ENCODE measurements at places on chromosomes 2 and 18.

DNA sequence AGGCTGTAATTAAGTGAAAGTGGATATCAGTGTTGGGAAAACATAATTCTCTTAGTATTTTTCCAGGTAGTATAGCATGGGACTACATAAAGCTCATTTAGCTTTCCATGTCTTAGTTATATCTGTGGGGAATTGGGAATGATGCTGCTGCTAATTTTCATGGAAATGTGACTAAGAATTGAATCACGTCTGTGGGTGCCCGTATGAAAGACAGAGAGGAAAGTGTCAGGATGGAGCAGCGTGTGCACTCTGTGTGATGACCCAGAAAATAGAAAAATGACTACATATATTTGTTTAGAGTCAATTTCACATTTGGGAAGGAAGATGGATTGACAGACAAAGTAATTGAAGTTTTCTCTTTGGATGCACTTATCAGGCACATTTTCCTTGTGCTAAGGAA lies 212.1 kb downstream of the PTPRM start:
- DNase-seq = no peak

GRCh38 chr18:38843291-38843690 lies 1277.7 kb upstream of the CELF4 start:
- DNase-seq = no peak

DNA sequence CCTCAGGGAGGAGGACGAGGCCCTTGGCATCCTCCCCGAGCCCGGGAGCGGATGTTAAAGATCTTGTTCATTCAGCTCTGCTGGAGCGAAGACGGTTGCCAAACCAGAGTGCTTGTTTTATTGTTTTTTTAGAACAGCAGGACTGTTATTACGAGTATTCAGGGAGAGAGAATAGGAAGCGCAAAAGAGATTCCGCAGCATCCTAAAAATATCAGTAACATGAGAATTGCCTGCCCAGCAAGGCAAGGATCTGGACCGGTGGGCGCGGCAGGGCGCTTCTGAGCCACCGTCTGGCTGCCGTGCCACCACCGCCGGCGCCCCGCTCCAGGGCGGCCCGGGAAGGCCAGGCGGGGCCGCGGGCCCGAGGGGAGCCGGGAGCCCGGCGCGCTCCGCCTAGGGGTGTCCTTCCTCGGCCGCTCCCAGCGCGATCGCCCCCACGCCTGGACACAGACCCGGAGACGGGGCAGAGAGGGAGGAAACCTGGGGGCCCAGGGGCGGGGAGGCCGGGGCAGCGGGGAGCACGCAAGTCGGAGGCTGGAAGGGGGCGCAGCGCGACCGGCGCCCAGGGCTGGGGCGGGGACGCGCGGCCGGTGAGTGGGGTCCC lies 843 bp downstream of the CYS1 start:
- no peak for DNase-seq

GRCh38 chr2:204150721-204151120 lies 214.2 kb downstream of the ICOS start:
- no peak for DNase-seq

DNA sequence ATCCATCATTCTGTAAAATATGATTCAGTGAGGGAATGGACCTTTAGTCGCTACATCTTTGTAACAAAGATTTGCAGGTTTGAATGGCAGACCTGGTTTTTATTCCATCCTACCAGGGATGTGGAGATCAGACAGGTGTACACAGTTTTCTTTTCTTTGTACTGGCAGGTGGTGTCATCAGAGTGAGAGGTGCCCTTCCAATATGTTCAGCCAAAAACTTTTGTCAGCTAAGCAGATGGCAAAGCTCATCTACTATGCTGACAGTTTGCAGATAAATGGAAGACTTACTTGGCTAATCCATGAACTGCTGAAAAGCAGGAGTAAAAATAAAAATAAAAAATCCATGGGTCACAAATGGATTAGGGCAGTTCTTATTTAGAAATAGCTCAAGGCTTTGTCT lies 185.5 kb upstream of the DOK6 start:
- DNase-seq = peak; percentile 81

DNA sequence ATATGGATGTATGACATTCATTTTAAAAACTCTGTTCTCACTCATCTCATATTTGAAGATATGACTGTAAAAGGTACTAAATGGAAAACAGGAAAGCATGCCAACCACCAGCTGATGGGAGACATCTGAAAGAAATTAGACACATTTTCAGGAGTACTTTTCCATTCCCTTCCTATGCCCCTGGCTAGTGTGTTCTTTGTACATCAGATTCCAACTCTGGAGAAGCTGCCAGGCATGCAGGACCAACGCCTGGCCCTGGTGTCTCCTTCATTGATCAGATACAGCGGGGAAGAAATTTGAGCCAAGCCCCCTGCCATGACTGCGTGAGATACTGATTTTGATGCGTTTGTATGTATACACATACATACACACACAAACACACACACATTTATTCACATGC lies 599.0 kb upstream of the SYT4 start:
- DNase-seq = no peak

Measured in NCI-H510A treated with DMSO at 0.1 percent for 48 hours (cell line).